ENCODE measurements at places on chromosomes 12 and 14.

GRCh38 chr12:27462851-27463250 is 16.3 kb downstream of the SMCO2 start:
- no peak for DNase-seq

- DNase-seq = peak; percentile 54
Measured at GRCh38 chr14:75315144-75315543, 36.5 kb downstream of the FOS start.

- peak; percentile 98 for DNase-seq
Measured at GRCh38 chr14:32509632-32510187, 180.6 kb downstream of the AKAP6 start.

DNA sequence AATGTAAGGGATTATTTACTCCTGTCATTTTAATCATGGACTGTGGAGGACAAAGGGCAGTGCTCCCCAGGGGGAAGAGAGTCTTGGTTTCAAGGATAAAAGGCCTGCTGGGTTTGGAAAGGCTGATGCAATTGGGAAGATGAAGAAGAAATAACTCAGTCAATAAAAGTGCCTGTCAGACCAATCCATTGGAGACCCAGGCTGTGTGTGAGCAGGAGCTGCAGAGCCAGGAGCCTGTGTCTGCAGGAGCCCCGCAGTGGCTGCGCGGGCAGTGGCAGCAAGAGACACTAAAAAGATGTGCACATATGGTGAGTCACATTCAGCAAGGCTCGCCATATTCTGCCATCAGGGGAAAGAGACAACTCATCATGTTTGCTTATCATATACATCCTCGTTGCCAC is 90.4 kb downstream of the CRACR2A start:
- no peak for DNase-seq

DNA sequence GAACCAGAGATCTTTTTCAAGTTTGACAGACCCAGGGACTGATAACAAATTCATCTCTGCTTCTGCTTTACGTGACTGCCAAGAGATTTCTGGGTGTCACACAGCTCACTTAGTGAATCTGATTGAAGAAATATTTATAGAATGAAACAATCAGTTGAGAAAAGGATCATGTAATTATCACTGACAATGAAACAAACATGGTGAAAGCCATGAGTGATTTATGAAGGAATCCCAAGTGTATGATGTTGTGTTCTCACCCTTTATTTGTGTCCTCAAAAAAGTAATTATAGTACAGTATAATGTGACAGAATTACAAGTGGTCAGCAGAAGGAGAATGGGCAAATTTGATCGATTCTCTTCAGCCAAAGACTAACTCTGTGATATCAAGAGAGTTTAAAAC is 177.3 kb downstream of the BMP4 start:
- no peak for DNase-seq

- no peak for DNase-seq
Measured at GRCh38 chr14:88911809-88912208, 87.4 kb downstream of the TTC8 start.

GRCh38 chr12:106710143-106710893 is 64.2 kb upstream of the RIC8B start:
- no peak for DNase-seq

DNA sequence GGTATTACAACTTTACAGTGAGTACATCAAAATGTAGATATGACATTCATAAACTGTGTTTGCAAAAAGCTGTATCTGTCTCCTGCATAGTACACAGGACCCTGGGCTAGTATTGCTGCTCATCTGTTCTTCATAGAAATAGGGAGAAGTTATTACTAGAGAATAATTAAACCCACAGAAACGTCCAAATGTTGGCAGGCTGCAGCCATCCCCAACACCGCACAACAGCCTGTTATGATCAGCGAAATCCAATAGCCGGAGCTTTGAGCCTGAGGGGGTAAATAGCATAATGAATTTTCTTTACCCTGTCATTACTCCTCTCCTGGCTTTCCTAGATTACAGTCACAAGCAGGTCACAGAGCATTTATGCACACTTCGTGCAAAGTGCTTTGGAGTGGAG is 178.0 kb downstream of the DACT1 start:
- DNase-seq = no peak

GRCh38 chr12:68871921-68872320 is 61.0 kb downstream of the CPM start:
- DNase-seq = peak; percentile 16

GRCh38 chr12:106214571-106214970 is 33.2 kb downstream of the CKAP4 start:
- no peak for DNase-seq

DNA sequence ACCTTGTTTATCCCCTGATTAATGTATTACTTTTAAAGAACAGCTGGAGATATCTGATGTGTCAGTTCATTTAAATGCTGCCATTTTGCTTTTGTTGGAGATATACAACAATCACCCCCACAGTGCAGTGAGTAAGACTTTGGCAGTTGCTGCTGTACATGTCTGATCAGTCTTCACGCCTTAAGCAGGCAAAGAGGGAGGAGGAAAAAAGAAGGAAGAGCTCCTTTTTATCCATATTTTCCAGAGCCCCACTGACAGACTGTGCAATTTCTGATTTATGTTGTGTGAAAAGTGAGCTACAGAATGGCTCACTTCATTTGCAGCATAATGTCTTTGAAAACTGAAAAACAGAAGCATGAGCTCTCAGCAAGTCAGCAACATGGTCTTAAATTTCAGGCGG is 319.7 kb upstream of the LRIG3 start:
- DNase-seq = no peak

DNA sequence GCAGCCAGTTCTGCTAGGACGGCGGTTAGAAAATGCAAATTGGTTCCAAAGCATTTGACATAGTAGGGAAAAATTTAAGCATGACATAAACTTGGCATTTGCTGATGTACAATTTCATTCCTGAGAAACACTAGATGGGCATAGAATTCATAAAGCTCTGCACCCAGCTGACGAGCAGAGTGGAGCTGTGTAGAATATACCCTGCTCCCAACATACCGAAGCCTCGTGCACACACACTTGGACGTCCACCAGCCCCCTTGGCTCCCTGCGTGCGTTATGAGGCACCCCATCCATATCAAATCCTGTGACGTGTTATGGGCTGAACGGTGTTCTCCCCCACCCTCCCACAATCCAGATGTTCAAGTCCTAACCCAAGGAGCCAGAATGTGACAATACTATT is 65.4 kb downstream of the CLMN start:
- no peak for DNase-seq

GRCh38 chr12:2003676-2004112 is 563 bp downstream of the DCP1B start:
- peak; percentile 2 for DNase-seq

GRCh38 chr14:24670594-24670993 is 36.6 kb upstream of the GZMB start:
- no peak for DNase-seq

GRCh38 chr14:104868811-104869572 is 3.9 kb downstream of the CEP170B start:
- no peak for DNase-seq

DNA sequence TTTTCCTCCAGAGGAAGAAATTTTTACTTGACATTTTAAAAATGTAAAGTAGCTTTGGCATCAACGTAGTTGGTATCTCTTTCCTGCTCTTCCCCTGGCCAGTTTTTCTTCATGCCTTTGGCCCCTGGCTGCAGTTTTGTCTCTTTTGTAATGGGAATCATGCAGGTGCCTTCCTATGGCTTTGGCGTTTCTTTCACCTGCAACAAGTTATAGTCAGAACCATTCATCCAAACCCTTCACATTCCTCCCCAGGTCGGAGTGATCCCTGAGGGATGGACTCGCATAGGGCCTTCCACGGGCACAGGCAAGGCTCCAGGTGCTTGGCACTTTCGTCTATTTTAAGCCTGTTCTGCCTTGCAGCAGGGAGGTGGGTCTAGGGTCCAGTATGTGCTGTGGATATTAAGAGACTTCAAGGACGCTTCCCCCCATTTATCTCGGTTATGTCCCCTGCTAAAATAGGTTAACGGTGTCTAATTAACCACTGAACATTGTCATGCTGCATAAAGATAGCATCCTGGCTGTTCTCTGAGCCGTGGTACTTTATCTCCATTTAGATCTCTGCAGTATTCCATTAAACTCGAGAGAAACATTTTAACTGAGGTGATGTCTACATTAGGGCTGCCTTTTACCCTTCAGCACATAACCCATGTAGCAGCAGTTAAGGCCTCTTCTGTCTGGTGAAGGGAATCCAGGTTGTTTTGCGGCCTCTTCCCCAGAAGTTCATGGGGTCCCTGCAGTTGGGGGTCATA is 66.3 kb downstream of the IFT43 start:
- no peak for DNase-seq

- DNase-seq = no peak
Measured at GRCh38 chr12:4816744-4817525, 92.8 kb upstream of the KCNA1 start.

- DNase-seq = no peak
Measured at GRCh38 chr14:75434138-75434889, 6.5 kb downstream of the JDP2 start.

DNA sequence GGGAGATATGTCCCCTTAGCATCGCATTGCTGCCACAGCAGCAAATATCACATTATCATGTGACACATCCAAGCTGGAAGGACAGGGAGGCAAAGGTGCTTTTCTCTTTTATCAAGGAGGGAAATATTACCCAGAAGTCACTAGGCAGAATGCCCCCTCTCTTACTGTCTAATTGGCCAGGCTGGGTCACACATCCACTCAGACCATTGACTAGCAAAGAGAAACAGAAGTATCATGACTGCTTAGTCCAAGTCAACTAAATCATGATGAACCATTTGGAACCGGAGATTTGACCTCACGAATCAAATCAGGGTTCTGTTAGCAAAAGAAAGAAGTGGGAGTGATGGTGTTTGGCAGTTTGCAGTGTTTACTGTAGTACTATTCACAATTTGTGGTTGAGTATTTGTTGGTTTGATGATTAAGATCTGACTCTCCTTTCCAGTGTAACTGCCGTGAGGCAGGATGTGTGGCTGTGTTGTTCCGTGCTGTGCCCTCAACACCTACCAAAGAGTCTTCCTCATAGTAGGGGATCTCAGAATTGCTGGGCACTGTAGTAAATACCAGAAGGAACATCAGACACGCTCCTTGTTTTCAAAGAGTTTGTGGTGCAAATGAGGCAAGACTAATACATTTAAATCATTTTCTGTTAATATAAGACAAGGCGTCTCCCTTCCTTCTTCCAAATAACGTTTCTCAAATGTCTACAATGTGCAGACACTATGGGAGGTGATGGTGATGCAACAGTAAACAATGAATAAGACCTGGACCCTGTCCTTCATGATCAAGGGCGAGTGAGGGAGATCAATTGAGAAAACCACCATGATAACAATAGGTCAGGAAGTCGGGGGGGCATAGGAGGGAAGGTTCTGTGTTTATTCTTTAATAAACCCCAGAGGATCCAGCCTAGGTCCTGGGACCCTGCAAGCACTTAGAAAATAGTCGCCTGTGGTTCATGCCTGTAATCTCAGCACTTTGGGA is 194.4 kb upstream of the CRY1 start:
- DNase-seq = no peak

DNA sequence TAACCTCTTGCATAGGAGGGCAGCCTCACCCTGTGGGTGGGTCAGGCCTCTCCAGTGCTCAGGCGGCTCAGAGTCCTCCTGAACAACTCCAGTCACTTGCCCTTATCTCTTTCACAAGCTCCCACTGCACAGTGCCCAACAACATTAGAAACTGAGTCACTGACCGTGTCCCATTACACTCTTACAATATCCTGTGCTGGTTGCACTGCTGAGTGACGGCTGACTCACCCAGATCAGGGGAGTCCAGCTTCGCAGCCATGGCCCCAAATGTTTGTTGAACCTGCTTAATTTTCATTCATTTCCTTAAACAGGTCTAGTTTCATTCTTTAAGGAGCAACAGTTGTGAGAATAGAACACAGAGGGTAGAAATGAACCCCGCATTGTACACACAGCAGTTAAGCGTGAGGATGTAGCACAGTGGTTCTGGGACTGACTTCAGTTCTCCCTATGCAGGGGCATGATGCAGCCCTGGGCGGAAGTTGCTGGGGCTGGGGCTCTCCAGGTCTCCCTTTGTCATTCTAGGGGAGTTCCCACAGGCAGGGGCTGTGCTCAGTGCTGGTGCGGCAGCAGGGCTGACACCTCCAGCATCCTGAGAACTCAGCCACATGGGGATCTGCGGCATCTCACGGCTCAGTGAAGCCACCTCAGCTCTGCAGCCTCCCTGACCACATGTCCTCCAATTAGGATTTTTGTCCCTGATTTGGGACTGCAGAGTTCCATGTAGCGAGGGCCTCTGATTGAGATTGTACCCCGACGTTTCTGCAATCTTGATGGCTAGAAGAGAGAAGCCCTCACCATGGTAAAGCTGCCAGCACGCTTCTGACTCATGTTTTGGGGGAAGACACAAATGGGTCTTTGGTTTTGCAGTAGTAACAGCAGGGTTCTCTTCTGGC is 16.1 kb downstream of the GPR68 start:
- peak; percentile 78 for DNase-seq

GRCh38 chr14:37196604-37197420 is 925 bp upstream of the MIPOL1 start:
- DNase-seq = no peak

- no peak for DNase-seq
Measured at GRCh38 chr12:71838676-71839075, 883 bp upstream of the TBC1D15 start.

DNA sequence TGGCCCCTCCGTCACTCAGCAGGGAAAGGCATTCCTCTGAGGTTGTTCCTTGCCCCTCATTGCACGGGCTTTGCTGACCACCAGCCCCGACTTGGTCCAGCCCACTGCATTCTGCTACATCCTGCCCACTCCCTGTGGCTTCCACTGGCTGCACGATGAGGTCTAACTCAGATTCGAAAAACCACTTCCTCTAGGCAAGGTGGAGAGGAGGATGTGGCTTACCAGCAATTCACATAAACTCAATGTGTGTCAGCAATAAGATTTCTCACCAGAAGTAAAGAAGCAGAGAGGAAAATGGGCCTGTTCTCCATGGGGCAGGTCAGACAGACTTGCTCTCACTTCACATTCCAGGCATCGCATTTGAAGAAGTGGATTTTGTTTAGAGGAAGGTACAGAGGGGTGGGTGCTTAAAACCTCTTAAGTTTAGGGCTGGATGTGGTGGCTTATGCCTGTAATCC is 14.7 kb downstream of the GPR68 start:
- DNase-seq = peak; percentile 51

Measured in brain microvascular endothelial cell (primary cell).